Tibial nerve (tissue), 4 donors: ENCODE measurements at places on chromosomes 13 and 19. TPM values are rescaled to one million over a fixed set of nuclear protein-coding genes. Genes with fewer than 3 reads are reported as not detected.

- no peak for DNase-seq
Observed at GRCh38 chr19:51055866-51056265, 9.0 kb downstream of the KLK13 start.

DNA sequence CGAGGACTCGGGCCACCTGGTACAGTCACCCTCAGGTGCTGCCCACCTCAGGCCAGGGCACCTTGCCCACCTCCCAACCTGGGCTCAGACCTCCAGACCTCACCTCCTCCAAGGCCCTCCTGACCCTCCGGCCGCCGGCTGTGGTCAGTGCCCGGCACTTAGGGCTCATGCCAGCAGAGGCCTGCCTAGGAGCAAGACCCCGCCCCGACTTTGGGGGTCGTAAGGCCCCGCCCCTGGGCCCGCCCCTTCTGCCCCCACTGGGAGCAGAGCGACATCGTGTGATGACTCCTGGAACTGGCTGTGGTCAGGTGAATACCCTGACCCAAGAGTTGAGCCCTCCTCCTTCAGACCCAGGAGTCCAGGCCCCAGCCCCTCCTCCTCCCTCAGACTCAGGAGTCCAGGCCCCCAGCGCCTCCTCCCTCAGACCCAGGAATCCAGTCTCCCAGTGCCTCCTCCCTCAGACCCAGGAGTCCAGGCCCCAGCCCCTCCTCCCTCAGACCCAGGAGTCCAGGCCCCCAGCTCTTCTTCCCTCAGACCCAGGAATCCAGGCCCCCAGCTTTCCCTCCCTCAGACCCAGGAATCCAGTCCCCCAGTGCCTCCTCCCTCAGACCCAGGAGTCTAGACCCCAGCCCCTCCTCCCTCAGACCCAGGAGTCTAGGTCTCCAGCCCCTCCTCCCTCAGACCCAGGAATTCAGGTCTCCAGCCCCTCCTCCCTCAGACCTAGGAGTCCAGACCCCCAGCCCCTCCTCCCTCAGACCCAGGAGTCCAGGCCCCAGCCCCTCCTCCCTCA lies at the start of gene SBK2:
Gene SBK2, minus strand, starts transcription at position 183 of the 790 bp plus-strand sequence. CDS start 839 bp downstream, outside the sequence.
- no peak for DNase-seq

GRCh38 chr19:17993076-17993813 lies 14.7 kb upstream of the ARRDC2 start:
- no peak for DNase-seq

GRCh38 chr13:32472194-32472621 lies 44.3 kb upstream of the N4BP2L1 start:
- DNase-seq: no peak

DNA sequence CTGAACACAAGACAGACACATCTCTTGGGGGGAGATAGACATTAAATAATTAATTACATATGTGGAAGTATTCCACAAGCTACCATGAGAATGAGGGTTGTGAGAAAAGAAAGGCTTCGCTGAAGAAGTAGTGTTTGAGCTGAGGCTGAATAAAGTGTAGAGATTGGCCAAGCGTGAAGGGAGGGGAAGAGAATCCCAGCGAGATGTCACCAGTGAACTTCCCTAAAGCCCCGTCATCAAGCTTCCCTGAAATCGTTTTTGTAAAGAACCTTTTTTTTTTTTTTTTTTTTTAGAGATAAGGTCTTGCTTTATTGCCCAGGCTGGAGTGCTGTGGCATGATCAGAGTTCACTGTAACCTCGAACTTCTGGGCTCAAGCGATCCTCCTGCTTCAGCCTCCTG lies 235.2 kb downstream of the KCNRG start:
- no peak for DNase-seq

GRCh38 chr19:41939861-41940730 lies 11.8 kb upstream of the ERFL start:
- no peak for DNase-seq

DNA sequence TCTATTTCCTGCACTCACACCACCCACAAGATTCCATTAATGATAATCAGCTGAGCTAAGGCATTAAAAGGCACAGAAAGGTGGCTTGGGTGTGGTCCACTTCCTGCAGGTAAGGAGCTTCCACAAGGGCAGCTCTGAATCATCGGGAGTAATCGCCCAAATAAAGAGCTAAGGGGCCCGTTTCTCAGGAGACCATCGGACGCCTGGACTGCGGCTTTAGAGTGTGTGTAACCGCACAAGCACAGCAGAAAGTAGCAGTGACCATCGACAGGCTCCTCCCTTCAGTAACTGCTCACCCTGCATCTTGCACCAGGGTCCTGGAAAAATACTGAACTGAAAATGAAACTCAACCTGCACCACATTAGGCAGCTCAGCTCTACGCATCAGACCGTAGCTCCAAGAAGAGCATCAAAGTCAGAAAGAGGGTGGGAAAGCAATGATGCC lies 6.0 kb downstream of the STK24 start:
- no peak for DNase-seq

The ADGRL1 gene
- 13.2 TPM for total RNA-seq

The LILRA1 gene
- total RNA-seq: 3.5 TPM

The SIGLEC9 gene
- total RNA-seq: 5.5 TPM
